ENCODE measurements at places on chromosomes 2 and 18.

DNA sequence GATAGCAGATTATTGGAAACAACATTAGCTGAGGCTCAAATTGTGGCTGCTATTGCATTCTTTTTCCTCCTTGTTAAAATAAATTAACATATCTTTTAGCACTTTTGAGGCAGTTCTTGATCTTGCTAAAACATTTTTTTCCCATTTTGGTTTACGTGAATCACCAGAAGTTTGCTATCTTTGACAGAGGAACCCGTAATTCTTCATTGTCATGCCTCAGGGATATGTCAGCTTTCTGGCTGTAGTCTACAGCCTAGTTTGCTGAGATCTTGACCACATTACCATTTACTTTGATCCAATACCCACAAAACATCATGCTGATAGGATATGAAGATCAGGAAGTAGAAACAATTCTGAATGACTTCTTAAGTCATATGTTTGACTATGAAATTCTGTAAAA, 25.1 kb upstream of the FANCL start:
- no peak for DNase-seq

DNA sequence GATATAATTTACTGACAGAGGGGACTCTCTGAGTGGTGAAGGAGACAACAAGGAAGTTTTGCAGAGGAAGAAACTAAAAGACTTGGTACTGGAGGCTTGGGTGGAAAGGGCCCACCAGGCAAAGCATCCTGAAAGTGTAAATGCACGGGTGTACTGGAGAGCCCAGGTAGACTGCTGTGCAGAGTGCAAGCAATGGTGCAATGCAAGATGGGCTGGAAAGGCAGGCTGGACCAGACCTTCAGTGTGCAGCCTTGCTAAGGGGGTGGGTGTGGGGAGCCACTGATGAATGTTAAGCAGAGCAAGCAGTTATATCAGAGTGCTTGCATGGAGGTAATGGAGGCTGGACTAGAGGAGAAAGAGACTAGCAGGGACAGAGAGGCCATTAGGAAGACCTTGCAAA, 10.7 kb downstream of the C2orf74 start:
- no peak for DNase-seq

DNA sequence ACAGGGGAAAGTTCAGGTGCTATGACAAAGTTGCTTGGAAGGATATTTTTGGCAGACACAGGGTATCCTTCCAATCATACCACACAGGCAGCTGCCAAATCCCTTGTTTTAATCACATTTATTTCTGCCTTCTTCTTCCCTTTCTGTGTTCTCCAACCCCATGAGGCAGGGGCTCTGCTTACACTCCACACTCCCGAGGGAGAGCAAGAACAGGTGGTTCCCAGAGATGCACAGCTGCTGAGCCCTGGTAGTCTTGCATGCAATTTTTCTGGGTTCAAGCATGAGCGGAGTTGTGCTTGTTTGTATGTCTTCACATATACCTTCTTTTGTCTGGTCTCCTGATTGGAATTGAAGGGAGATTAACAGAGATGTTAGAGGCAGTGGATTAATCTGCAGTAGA, 251.7 kb upstream of the ST6GAL2 start:
- DNase-seq: no peak

DNA sequence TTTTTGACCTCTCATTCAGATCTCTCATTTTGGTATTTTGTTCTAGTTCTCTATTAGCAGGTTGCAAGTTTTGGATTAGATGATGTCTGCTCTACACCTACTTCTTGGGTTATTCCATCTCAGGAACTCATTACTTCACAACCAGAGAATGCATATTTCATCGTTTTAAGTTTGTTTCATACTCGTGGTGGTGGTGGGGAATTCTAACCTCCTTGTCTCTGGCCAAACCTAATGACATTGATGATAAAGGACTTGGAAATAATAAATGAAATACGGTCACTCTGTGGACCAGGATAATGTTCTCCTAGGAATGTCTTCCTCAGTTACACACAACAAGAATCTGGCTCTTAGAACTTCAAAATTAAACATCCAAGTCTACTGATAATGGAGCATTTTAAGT, 115.2 kb downstream of the CDC42EP3 start:
- DNase-seq: no peak

DNA sequence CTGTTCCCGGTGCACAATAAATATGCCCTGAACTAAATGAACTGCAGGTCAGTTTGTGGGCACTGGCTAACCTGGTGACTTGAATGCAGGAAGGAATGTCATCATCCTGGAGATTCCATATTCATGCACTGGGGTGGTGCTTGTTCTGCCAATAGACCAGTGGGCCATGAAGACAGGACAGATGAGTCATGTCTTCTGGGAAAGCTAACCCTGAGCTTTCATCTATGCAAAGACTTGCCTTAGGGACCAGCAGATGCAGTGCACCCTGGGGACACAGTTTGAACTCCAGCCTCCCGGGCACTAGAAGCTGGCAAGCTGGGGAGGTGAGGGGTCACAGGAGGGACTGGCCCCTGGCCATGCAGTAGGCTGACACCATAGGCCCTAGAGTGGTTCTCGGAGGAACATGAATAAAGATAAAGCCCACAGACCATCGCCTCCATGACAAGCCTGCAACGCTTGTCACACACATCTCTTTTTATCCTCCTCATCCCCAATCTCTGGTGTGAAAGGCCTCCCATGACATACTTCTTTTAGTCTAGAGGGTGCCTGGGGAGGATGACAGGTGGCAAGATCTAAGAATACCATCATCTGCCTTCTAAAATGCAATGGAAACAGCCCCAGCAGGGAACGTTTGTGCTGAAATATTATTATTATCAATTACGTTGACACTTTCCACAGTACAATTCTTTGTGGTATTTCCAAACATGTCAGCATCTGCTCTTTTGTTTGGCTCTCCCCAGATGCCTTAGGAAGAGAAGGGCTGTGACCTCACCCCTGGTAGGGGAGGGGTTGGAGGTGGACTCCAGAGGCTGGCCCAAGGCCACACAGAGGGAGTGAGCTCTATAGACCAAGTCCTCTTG, 267.4 kb upstream of the RAB6C start:
- no peak for DNase-seq

DNA sequence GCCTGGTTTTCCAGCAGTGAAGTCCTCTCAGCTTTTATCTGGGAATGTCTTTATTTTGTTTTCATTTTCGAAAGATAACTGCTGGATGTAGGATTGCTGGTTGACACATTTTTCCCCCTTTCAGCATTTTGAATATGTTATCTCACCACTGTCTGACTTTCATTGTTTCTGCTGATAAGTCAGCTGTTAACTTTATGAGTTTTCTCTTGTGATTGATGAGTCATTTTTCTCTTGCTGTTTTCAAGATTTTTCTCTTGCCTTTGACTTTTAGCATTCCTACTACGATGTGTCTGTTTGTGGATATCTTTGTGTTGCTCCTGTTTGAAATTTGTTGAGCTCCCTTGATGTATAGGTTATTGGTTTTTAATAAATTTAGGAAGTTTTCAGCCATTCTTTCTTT, 85.5 kb downstream of the AGPS start:
- DNase-seq: no peak

DNA sequence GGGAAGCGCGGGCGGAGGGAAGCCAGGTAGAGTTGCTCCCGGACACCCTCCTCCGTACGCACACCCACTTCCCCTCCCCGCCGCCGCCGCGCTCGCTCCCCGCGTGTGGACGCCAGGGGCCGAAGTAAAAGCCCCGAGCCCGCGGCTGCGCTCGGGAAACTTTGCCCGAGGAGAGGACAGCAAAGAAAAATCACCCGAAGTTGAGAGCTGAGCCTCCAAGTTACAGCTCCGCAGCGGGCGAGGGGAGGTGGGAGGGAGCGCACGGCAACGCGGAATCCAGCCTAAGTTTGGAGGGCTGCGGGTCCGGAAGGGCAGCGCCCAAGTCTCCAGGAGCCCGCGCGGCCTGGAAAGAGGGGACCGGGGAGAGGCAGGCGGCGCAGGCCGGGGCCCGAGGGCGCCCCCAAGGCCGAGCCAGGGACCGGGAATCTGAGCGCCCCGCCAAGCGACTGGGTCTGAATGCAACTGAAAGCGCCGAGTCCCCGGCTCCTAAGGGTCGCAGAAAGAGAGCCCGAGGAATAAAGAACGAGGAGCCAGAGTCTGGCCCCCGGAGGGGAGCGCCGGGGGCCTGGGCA, 706 bp upstream of the BCL11A start:
- DNase-seq: peak; percentile 80

DNA sequence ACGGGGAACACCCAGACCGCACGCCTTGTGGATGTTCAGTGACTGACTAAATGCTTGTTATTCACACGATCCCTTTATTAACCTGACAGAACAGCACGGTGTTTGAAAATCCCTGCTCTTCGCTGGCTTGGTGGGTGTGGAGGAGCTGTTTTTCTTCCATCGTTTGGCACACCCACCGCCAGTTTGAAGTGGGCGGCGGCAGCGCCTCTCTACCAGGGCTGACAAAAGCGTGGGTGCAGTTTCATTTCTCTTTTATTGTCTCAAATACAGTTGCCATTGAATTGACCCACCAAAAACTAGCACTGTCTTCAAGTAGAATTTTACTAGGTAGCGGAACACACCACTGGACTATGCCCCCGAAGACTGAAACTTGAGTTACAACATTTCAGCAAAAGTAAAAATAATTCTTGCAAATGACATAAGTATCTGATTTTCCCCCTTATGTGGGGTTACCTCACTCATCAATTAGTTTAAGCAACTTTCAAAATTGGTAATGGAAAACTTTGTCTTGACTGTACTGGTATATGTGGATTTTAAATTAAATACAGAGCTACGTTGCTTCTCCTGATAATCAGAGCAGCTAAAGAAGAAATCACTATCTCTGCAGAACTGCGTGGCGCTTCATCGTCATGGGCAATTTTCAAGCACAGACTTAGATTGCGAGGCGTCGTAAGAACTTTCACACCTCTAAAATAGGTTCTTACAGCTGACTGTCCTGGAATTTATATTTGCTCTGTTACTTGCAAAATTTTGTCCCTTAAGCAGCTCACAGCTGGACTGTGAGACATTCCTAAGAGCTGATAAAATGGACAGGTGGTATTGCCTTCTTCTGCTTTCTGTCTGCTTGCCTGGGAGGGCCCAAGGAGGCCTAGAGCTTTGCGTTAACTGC, 60.9 kb downstream of the LDLRAD4 start:
- DNase-seq: peak; percentile 32

DNA sequence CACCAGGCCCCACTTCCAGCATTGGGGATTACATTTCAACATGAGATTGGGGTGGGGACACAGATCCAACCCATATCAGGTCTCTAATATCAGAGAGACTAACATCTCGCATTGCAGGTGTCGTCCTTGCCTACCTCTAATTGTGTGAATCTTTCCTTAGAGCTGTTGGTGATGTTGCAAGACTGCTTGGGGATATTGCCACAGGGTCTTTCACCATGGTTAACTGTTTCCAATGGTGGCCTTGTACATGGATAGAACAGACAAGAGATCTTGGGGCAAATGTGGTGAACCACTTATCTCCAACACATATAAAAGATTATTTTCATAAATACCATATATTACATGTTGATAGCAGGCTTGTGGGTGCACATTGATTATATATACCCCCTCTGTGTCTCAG, 270.3 kb upstream of the LINC00305 start:
- DNase-seq: no peak

- no peak for DNase-seq
Measured at GRCh38 chr2:207819021-207819797, 49.5 kb upstream of the FZD5 start.

DNA sequence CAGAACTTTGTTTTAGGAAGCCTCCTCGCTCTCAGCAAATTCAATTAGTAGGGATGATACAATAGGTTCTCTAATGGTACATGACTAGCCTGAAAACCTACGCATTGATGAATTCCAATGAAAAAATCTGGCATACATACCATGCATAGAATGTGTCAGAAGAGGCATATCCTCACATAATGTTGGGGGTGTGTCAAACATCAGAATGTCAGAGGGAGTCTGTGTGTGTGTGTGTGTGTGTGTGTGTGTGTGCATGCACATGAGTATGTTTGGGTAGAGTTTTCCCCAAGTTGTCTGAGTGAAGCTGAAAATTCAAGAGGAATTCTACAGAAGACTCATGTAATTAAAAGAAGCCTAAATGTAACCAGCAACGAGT, 78.5 kb downstream of the FIGN start:
- no peak for DNase-seq

GRCh38 chr2:61834893-61835292, 19.0 kb downstream of the FAM161A start:
- no peak for DNase-seq

GRCh38 chr2:229731916-229732315, 17.6 kb upstream of the DNER start:
- no peak for DNase-seq

DNA sequence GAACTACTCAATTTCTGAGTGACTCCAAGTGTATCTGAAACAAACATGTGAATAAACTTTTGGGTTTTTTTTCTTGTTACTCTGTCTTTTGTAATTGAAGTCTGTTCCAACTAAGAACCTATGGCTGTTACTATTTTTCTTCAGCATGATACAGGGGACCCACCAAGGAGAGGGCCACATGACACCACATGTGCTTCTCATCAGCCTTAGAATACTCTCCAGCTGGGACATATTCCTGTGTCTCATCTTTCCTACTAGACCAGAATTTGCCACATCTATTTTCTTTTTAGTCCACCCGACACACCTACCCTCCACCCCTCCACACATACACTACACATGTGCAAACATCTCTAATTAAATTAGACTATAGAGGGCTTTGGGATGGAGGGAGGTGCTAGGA, 191.7 kb upstream of the NDUFV2 start:
- no peak for DNase-seq

DNA sequence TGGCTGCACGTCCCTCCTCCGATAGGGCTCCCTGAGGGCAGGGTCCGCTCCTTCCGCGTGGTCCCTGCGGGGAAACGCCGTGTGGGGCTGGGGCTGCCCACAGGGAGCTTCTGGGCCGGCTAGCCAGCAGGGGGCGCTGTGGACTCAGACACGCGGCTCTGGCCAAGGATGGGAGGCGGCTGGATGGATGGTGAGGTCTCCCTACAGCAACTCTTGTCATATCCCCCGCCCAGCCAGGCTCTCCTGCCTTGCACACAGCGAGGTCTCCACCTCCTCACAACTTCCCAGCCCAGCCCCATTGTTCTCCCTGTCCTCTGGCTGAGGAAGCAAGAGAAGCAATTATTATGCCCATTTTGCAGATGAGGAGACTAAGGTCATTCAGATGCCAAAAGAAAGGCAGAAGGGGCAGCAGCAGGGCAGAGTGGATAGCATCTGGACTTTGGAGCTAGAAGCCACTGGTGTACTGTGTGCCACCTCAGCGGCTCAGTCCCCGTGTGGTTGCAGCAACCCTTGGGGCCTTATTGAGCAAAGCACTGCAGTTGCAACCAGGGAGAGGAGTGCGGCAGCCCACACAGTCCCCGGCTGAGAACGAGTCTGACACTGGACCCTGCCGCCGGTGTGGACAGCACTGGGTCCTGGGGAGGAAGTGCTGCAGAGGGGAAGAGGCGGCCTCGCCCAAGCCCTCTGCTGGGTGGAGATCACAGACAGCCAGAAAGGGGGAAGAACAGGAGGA, 99.0 kb downstream of the ZFP36L2 start:
- peak; percentile 69 for DNase-seq

- peak; percentile 69 for DNase-seq
Measured at GRCh38 chr2:25251422-25252273, 83.3 kb upstream of the POMC start.

DNA sequence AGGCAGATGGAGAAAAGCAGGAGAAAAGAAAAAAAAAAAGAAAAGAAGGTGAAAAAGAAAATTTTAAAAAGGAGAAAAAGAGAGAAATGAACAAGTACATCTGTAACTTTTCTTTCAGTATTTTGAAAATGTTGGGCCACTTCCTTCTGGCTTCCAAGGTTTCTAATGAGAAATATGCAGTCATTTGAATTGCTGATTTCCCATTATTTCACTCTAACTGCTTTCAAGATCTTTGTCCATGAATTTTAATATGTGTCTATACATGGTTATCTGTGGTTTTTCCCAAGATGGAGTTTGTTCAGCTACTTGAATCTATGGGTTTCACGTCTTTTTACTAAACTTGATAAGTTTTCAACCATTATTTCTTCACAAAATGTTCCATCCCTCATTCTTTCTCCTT, 14.3 kb upstream of the MPP4 start:
- no peak for DNase-seq

Measured in GM06990 (cell line).